ENCODE measurements at places on chromosomes 13 and 19. TPM values are rescaled to one million over a fixed set of nuclear protein-coding genes. Genes with fewer than 3 reads are reported as not detected.

The EBI3 gene
- total RNA-seq, result 2.0 TPM

The DLL3 gene
- total RNA-seq, result not detected

The TLE6 gene
- total RNA-seq, result 0.57 TPM

The PRTN3 gene
- not detected for total RNA-seq

The ZNF823 gene
- 4.5 TPM for total RNA-seq

The PAF1 gene
- total RNA-seq, result 26.0 TPM

The AMER2 gene
- not detected for total RNA-seq

- DNase-seq, result no peak
Measured at GRCh38 chr19:45556835-45557234, 27.8 kb downstream of the OPA3 start.

- DNase-seq, result no peak
Measured at GRCh38 chr19:423691-424466, 14.9 kb upstream of the C2CD4C start.

GRCh38 chr13:109389892-109390345, 396.5 kb downstream of the IRS2 start:
- no peak for DNase-seq

GRCh38 chr19:27393591-27393990, 1819.4 kb downstream of the UQCRFS1 start:
- no peak for DNase-seq

GRCh38 chr19:46372901-46373490, 26.1 kb downstream of the PPP5C start:
- peak; percentile 73 for DNase-seq

- DNase-seq, result no peak
Measured at GRCh38 chr13:82627183-82627582, 1255.1 kb downstream of the SLITRK1 start.

DNA sequence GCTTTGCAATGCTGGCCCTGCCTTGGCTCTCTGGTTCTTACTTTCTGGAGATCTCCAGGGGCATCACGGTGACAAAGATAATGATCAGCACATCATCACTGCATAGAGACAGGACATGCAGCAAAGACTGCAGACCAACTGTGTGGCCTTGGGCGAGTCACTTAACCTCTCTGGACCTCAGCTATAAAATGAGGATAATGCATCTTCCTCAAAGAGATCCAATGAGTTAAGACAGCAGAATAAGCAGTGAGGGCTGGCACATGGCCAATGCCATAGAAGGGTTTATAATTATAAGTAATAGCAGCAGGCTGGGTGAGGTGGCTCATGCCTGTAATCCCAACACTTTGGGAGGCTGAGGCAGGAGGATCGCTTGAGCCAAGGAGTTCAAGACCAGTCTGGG, 2.4 kb downstream of the MAG start:
- DNase-seq, result no peak

DNA sequence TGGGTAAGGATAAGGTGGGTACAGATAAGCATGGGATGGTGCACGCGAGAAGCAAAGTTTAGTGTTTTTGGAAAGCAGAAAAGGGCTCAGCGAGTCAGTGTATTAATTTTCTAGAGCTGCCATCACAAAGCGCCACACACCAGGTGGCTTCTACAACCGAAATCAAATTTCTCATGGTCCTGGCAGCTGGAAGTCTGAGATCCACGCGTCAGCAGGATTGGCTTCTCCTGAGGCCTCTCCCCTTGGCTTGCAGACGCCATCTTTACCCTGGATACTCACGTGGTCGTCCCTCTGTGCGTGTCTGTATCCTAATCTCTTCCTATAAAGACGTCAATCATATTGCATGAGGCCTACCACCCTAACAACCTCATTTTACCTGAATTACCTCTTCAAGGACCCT, 51.5 kb upstream of the USP29 start:
- no peak for DNase-seq

DNA sequence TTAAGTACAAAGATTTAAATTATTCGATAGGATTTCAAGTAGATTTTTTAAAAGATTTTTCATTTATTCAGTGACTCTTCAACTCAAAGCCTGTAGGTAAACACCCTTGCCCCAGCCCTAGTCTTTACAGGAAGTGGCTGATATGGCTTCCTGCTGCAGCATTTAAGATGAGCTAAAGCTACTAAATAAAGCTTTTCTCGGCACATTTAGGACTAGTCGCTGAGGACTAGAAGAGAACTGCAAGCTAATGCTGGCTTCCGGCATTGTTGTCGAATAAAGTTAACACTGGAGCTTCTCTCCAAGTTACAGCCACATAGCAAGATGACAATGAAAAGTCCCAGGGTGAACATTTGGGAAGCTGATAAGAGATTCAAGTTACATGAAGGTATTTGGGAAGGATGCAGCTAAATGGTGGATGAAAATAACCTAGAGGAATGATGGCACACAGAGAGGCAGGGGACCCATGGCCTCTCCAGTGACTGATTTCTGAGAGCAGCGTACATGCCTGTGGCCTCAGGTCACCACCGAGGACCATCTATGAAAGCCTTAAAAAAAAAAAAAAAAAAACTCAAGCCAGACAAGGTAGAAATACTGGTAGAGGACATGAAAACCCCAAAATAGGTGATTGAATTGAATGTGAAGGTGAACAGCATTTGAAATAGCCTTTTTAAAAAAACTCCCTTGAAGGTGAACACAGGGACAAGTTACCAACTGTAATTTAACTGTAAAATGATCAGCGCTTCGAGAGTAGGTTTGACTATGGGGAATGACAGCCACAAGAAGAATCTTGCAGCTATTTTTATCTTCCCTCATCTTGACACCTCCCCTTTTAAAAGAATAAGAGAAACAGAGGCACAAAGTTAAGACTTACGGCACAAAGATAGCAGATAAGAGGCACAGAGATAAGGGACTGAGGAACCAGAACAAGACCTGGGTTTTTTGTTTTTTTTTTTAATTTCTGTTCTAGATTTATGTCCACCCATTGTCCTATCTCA, 155.4 kb downstream of the DCT start:
- DNase-seq, result no peak

DNA sequence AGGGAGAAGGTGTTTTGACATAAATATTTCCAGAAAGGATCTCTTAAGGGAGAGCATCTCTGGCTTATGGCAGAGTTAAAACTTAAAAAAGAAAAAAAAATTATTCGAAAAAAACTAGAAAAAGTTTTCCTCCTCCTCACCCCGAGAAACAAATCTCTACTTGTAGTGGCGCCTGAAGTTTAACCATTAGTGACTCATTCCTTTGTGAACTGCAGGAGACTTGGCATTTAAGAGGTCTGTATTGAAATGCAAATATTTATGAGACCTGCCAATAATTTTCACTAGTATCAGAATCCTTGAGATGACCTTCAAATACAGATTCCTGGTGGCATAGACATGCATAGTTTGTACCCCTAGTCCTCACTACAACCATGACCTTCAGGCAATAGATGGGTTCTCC, 64.9 kb upstream of the MED4 start:
- no peak for DNase-seq

DNA sequence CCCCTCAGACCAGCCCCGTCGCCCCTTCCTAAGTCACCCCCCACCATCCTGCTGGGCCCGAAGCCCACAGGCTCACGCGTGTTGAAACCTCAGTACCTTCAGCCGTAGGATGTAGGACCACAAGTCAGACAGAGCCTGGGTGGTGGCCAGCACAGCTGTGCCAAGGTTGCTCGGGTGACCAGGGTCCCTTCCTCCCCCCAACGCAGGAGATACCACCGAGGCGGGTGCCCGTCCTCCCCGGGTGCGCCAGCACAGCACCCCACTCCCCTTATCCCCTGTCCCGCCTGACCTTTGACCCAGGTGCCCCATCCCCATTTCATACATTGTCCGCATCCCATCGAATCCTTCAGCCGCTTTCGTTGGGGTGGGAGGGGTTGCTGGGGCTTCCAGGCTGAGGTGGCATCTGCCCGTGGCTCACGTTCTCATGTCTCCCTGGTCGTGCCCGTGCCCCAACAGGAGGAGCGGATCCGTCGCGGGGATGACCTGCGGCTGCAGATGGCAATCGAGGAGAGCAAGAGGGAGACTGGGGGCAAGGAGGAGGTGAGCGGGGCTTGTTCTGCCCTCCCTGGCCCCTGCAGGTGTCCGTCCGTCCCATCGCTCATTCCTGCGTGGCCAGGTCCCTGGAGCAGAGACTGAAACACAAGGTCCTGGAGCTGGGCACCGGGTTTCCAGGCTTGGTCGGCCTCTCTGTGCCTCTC, 14.5 kb downstream of the EPN1 start:
- peak; percentile 75 for DNase-seq
